ENCODE measurements at places on chromosomes 11 and 22. TPM values are rescaled to one million over a fixed set of nuclear protein-coding genes. Genes with fewer than 3 reads are reported as not detected.

DNA sequence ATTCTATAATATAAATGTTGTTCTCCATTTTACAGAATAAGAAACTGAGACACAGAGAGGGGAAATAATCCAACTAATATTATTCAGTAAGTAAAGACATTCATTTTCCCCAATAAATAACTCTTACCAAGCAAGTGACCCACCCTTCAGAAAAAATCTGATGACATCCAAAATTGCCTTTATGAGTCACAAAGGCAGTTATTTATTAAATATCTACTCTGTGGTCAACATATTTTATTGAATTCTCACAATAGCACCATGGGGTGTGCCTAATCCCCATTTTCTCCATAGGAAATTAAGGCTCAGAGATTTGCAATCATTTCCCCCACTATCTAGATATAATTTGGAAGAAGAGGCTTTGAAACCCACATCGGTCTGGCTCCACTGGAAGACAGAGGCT, 161.5 kb upstream of the ISX start:
- DNase-seq = no peak

DNA sequence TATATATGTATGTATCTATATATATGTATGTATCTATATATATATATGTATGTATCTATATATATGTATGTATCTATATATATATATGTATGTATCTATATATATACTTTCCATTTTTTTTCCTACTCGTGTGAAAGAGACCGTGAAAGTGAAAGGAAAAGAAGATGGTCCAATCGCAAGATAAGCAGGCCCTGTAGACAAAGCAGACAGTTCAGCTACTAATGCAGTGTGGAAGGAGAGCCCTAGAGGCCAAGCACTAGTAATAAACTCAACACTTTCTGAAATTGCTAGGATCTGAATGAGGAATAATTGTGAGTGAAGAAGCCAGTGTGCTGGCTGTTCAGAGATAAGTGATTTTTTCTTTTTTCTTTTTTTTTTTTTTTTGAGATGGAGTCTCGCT, 47.2 kb downstream of the MCHR1 start:
- DNase-seq = no peak

GRCh38 chr11:57224537-57224936, 12.5 kb downstream of the APLNR start:
- no peak for DNase-seq

DNA sequence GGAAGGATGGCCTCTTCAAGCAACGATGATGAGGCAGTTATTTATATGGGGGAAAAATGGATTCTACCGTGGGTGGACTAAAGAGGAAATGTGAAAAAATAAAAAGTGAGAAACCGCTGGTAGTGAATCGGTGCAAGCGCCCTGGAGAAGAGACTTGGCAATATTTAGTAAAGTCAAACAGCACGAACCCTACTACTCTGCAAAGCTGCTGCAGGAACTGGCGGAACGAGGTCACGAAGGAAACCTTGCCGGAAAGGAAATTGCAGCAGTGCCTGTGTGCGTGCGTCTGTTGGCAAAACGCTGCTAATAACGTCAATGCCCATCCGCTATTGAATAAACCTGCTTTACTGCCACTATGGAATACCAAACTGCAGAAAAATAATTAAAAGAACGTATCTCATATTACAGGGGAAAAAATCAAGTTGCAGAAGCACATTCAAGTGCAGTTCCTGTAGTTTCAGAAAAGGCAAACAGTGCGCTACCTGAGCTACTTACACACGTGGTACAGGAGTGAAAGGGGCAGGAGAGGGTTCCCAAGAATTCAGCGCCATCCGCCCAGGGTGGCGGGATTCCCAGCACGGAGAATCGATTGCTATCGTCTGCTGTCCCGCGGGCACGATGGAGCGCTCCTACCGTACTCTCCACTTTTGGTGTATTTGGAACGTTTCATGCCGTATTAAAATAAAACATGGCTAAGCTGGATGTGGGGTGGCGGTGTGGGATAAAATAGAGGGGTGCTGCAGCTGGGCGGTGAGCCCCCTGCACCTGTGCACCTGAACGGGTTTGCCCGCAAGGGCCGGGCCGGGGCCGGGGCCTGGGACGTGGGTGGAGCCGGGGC, 585 bp upstream of the NADSYN1 start:
- DNase-seq = peak; percentile 67

The RHOD gene
- 6.6 TPM for total RNA-seq

DNA sequence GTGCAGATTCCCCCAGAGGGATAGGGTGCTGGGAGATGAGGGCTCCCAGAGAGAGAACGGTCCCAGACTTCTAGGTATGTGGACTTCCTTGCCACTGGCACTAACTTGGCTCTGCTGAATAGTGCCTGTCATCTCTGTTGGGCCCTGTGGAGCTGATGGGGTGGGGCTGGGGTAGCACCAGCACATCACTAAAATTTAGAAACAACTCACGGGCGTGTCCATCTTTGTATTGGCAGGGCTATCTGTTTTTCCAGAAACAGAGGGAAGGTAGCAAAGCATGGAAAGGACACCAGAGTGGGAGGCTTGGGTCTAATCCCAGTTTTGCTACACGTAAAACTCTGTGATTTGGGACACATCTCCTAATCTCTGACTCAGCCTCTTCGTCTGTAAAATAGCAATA, 25.8 kb downstream of the SWAP70 start:
- peak; percentile 18 for DNase-seq

The SLC5A1 gene
- total RNA-seq = 0.06 TPM

The IFITM10 gene
- not detected for total RNA-seq

GRCh38 chr22:35440129-35440528, 40.2 kb downstream of the MCM5 start:
- DNase-seq = no peak

DNA sequence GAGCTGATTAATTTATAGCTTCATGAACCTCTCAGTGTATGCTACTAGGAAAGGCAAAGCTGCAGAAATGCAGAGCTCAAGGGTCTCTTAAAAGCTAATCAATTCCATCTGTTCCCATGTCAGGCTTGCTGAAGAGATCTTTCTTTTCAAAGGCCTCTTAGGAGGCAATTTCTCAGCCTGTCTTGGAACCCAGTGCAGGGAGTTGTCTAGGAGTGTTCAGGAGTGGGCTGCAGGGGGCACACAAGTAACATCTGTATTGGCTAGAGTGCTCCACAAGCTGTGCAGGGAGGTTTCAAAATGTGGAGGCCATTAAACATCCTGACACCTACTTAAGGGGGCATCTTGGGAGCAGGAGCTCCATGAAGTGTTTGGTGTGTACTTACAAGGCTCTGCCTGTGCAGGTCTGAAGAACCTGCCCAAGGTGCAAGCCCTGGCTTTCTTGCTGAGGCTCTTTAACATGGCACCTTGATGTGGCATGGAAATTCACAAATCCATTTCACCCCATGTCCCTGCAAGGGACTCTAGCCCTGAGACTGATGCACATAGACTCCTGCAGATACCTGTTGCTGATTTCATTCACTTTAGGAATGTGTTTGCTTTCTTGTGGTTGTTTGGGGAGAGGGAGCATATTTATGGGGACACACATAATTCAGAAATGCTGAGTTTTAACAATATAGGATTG, 134.7 kb downstream of the ME3 start:
- peak; percentile 45 for DNase-seq

The RIMBP3B gene
- total RNA-seq = not detected

The OR10D3 gene
- total RNA-seq = not detected

The ZMAT5 gene
- total RNA-seq = 20.8 TPM

DNA sequence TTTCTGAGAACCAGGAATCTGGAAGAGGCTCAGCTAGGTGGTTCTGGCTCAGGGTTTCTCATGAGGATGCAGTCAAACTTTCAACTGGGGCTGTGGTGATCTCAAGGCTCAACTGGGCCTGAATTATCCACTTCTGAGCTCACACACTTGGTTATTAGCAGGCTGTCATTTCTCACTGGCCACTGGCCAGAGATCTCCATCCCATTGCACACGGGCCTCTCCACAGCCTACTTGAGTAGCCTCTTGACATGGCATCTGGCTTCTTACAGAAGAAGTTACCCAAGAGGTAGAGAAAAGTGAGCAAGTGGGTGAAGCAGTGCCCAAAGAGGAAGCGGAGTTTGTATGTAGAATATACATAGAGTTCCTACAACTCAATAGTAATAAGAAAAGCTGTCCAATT, 16.0 kb downstream of the CALCA start:
- no peak for DNase-seq

DNA sequence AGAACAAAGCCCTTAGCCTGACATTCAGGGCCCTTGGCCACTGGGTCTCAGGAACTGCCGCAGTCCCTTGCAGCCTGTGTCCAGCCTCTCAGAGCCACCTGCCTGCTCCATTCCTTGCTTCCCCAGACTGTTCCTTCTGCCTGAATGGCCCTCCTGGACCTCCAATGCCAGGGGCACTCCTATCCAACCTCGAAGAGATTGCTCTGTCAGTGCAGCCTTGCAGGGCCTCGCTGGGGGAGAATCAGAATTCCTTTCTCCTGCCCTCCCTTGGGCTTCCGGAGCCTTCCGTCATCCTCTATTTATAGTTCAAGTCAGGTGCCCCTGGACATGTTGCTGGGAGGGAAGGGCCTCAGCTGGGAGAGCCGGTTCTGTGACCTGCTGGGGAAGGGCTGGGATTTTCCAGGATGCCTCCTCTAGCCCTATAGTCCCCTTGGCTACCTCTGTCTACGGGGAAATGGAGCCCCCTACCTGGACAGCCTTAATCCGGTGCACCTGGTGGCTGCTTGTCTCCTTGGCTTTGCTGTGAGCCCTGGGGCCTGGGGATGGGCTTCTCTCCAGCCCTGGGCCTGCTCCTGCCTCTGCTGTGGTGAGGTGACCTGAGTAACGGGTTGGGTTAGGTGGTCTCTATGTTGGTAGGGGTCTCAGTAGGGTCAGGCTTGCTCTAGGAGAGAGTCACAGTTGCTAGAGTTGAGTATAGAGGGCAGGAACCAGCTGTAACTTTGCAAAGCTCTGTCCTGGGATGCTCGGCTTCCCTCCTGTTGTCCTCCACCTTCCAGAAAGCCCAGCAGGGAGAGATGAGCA, 45.9 kb upstream of the SYT7 start:
- DNase-seq = no peak

All from neural progenitor cell (in vitro differentiated cells).